ENCODE measurements at places on chromosomes 13 and 19.

DNA sequence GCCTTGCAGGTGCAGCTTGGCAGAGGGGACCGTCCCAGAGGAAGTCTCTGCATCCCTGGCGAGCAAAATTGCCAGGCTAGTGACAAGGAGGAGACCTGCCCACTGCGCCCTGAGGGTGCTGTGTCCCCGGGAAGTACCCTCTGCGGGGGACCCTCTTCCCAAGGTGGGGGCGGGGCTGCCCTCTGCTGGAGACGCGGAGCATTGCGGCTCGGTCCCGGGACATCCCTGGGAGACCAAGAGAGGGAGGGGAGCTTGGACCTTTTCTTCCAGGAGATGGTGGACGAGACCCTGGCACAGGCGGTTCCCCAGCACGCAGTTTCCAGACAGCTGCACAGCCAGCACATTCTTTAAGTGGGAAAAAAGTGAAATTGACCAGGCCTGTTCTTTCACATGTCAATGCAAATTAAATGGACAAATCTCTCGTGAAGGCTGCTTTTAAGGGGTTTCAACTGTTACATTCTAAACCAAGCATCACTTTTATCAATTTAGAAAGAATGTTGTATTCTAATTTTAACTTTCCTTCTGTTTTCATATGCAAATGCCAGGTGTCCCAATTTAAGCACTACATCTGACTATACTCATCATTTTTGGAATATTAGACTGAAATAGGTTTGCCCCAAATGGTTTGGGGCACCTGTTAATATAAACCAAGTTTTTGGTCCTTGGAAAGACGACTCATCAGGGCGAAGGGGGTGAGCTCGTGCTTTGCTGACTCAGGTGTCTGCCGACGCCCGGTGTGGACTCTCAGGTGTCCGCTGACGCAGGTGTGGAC, 60.7 kb downstream of the MCF2L start:
- peak; percentile 65 for DNase-seq

DNA sequence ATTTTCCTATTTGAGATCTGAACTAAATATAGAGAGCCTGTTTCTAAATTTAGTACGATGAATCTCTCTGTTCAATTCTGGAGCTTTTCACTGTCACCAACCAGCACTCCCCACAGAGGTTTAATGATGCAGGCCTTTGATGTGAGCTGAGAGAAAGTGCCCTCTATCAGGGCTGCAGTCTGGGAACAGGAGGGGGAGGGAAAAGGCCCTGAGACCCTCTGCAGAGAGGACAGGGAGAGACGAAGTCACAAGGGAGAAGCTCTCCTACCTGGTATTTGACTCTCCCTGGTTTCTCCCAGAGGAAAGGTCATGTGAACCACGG, 206.8 kb upstream of the SOX1 start:
- no peak for DNase-seq

DNA sequence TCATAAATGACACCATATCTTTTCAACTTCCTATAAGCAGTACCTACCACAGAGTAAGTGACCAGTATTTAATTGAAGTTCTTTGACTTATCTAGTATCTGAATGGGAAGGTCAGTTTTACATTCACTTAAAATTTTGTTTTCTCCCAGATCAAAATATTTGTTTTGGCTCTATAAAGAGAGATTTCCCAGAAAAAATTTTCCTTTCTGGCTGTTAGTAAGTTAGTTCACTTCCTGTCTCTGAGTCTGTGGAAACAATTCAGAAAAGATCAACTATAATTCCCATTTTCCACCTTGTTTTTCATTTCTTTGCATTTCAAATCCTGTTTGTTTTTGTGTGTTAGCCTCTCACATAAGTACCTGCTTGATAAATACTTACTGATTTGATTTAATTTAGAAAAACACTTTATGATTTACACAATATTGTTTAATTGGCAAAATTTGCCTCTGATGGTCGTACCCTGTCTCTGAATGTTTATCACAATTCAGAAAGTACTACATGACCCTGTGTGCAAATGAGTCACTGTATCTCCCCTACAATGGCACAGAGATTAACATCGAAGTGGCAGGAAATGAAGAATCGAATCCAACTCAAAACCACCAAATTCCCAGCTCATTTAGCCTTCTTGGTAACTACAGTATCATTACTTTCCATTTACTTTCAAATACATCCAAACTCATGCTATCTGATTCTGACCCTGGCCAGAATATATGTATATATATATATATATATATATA, 15.4 kb upstream of the MED4 start:
- DNase-seq: no peak

DNA sequence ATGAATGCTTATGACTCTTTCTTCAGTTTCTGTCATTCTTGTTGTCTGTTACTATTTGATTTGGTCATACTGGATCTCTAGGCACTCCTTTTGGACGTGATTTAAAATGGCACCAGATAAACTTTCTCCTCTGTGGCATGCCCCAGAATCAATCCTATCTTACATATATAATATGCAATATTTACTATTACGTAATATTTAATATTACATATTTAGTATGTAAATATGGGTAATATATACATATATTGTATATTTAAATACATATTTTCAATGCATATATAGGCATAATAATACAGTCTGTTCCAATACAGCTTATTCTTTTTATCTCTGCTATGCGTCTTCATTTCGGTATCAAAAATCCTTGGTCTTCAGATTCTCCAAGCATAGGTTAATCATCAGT, 104.4 kb upstream of the PRR20A start:
- no peak for DNase-seq

DNA sequence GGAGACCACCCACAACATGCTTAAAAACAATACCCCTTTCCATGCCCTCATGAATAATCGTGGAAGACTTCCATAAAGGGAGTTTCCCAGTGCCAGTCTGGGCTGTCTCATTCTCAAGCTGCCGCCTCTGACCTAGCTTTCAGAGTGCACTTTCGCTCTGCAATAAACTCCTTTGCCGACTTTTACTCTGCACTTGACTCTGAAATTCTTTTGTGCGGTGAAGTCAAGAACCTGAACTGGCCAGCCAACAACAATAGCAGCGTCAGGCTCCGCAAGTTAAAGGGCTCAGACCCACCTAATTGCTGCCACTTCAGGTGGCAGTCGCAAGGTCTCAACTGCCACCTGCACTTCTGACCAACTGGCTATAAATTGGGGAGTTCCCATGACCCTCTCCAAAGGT, 10.3 kb upstream of the LEUTX start:
- no peak for DNase-seq

All from head of caudate nucleus (tissue), 42 donors.